CD4-positive, CD25-positive, alpha-beta regulatory T cell (primary cell): ENCODE measurements at places on chromosomes 2 and 18.
A peak's percentile ranks its signal among the peaks of the same experiment; 100 is the strongest.

GRCh38 chr18:23951206-23951605, 63.3 kb upstream of the TTC39C start:
- no peak overlapping the region for H3K27ac ChIP-seq
- no peak for DNase-seq
- H3K4me3 ChIP-seq = no peak overlapping the region
- H3K27me3 ChIP-seq = no peaks in the 10 kb centered on the region

DNA sequence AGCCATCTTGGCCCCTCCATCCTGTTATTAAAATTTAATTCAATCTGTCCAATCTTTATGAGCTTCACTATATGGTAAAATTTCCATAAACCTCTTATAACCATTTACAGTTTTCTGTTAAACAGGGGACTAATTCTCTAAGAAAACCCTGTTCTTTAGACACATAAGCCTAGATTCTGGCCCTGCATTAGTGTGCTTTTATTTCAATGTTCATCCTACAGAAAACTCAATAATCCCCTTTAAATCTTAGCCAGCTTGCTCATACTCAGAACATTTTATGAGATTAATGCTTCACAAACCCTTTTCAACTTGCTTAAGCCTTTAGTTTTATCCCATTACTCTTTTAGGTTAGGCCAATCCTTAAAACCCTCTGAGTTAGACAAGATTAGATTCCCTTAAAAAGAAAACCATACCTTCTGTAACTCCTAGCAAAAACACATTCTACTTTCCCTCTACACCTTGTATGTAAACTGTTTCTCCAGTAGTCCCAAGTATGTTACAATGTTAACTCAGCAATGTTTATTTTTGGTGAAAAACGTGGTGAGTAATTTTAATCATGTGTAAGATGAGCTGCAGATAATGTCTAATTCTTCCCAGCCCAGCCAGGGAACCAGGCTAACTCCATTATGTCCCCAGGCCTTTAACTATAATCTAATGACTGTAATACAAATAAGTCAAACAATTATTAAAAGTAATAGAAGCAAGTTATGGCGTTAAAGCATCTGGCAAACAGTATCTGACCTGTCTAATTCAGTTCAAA, 1953.4 kb upstream of the LRRTM1 start:
- H3K27me3 ChIP-seq = no peaks in the 10 kb centered on the region
- no peaks in the 10 kb centered on the region for H3K36me3 ChIP-seq
- H3K4me1 ChIP-seq = no peaks in the 10 kb centered on the region
- no peak for DNase-seq
- H3K27ac ChIP-seq = no peak overlapping the region

GRCh38 chr18:14100503-14101286, 31.5 kb downstream of the ZNF519 start:
- H3K4me3 ChIP-seq = no peak overlapping the region
- H3K4me1 ChIP-seq = peaks cover 6% of the 10 kb centered on the region
- H3K27ac ChIP-seq = no peak overlapping the region
- peak; percentile 56 for DNase-seq

DNA sequence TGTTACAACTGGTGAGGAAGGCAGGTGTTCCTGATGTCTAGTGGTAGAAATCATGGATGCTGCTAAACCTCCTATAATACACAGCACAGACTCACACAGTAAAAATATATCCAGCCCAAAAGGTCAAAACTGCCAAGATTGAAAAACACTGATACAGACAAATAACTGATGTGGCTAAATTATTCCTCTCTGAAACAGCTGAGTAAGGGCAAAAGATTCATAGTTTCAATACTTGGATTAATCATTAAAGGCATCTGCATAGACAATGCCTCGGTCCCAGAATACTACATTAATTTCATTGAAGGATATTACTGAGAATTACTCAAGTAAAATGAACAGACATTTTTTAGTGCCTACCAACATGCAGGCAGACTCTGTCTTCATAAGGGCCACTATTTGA, 180.7 kb upstream of the CRIM1 start:
- no peak for DNase-seq
- no peaks in the 10 kb centered on the region for H3K36me3 ChIP-seq
- no peak overlapping the region for H3K27ac ChIP-seq
- no peak overlapping the region for H3K4me3 ChIP-seq
- H3K27me3 ChIP-seq = no peaks in the 10 kb centered on the region

DNA sequence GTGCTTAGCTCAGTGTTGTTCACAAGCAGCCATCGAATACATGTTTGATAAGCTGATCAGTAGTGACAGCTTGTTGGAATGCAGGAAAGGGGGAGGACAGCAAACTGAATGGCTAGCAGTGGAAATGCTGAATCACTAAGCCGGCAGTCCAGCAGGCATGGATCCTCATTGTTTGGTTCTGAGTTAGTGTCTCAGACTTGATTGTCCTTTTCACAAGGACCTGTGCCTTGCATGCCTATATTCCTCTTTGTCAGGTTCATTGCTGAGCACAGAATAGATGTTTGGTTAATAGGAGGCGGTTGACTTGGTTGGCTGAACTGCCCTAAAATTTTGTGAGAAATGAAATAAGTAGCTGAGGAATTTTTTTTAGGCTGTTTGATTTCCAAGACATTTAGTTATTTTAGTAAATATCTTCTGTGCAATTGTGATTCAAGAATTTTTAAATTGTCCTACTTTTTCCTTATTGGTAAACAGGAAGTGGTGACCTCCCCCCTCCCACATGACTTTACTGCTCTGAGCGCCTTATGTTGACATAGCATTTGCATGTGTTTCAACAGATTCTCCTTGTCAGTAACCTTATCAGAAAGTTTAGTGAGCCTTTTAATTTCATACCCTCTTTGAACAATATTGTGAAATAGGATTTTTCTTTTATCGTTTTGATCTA, 21.4 kb upstream of the STON1 start:
- peaks cover 17% of the 10 kb centered on the region for H3K4me1 ChIP-seq
- H3K27ac ChIP-seq = peak overlapping the region; percentile 39
- peaks cover 69% of the 10 kb centered on the region for H3K36me3 ChIP-seq
- H3K27me3 ChIP-seq = no peaks in the 10 kb centered on the region

- H3K36me3 ChIP-seq = no peaks in the 10 kb centered on the region
These were observed 468.4 kb downstream of the SUCLG1 start for GRCh38 chr2:83990636-83991035.

DNA sequence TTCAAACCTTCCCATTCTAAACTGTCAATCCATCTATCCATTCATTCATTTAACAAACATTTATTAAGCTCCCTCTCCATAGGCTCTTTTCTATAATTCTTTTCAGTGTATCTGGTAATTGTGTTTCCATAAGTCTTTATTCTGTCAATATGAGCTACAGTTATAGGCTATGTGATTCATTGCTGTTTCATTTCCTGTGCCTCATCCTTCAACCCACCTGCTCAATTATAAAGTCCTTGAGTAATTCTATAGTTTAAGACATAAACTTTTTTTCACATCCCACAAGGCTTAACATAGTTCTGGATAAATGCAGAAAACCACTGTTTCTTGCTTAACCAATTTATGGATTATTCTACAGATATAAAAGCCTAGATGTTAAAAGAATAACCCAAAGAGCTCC, 84.2 kb upstream of the PIK3C3 start:
- no peaks in the 10 kb centered on the region for H3K36me3 ChIP-seq
- H3K27ac ChIP-seq = no peak overlapping the region
- no peak overlapping the region for H3K4me3 ChIP-seq
- no peak for DNase-seq
- no peaks in the 10 kb centered on the region for H3K27me3 ChIP-seq

DNA sequence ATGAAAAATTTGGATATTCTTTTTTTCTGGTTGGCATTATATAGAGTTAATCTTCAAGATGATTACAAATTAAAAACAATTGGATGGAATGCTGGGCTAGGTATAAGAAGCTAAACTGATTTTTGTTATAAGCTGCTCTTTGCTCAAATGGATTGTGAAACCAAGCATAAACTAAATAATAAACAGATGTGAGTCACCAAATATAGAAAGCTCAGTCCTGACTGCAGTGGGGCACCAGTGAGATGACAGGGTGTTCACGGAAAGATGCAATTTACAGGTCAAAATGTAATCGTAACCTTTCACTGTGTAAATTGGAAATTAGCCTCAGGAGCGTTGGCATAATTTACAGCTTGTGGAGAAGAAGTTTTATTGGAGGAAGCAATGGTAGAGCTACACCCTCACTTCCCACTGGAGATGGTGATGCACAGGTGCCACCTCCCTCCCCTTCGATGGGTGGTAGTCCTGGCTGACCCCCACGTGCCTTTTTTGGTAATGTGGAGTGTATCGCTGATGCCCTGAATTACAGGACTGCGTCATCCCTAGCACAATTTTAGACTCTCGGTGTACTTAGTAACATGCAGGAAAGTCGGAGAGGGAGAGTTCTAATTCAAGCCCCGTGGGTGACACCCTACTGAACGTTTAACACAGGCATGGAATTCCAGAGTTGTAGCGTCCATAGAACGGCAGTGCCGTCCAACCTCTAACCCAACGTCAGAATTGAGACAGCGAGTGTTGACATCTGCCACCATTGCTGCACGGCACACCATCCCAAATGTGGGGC, 73.9 kb upstream of the NFATC1 start:
- H3K36me3 ChIP-seq = peaks cover 12% of the 10 kb centered on the region
- H3K27me3 ChIP-seq = no peaks in the 10 kb centered on the region
- no peak overlapping the region for H3K4me3 ChIP-seq
- DNase-seq = no peak
- no peak overlapping the region for H3K27ac ChIP-seq

DNA sequence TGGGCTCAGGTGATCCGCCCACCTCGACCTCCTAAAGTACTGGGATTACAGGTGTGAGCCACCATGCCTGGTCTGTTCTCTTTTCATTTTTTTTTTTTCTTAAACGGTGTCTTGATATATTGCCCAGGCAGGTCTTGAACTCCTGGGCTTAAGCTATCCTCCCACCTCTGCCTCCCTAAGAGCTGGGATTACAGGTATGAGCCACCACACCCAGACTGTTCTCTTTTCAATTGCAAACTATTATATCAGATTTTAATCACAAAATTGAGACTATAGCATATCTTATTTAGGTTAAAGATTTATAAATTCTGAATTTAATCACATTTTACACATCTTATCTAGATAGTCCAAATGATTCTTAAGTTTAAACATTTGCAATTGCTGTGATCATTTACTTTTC, 15.5 kb upstream of the ACTR2 start:
- no peaks in the 10 kb centered on the region for H3K36me3 ChIP-seq
- H3K4me1 ChIP-seq = no peaks in the 10 kb centered on the region
- H3K27me3 ChIP-seq = no peaks in the 10 kb centered on the region
- no peak for DNase-seq
- no peak overlapping the region for H3K4me3 ChIP-seq
- no peak overlapping the region for H3K27ac ChIP-seq

DNA sequence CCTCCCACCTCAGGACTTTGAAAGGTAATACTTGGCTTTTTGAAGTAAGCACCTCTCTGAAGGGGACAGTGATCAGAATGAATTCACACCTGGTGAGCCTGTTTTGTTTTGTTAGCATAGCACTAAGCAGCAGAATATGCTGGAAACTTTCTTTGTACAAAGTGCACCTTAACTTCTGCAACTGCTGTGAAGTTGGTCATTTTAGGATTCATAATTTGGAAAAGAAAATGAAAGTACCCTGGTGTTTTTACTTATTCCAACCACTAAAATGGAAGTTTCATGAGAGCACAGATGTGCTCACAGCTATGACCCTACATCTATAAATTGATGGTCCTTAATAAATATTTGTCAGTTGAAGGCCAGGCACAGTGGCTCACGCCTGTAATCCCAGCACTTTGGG, 257.8 kb upstream of the STON1 start:
- H3K27me3 ChIP-seq = no peaks in the 10 kb centered on the region
- no peaks in the 10 kb centered on the region for H3K4me1 ChIP-seq
- no peak overlapping the region for H3K27ac ChIP-seq
- no peaks in the 10 kb centered on the region for H3K36me3 ChIP-seq
- DNase-seq = no peak
- no peak overlapping the region for H3K4me3 ChIP-seq

- H3K4me3 ChIP-seq = no peak overlapping the region
- no peak overlapping the region for H3K27ac ChIP-seq
- no peaks in the 10 kb centered on the region for H3K36me3 ChIP-seq
- no peak for DNase-seq
- H3K27me3 ChIP-seq = no peaks in the 10 kb centered on the region
These were observed 481.4 kb upstream of the KLHL29 start for GRCh38 chr2:22903616-22904015.

DNA sequence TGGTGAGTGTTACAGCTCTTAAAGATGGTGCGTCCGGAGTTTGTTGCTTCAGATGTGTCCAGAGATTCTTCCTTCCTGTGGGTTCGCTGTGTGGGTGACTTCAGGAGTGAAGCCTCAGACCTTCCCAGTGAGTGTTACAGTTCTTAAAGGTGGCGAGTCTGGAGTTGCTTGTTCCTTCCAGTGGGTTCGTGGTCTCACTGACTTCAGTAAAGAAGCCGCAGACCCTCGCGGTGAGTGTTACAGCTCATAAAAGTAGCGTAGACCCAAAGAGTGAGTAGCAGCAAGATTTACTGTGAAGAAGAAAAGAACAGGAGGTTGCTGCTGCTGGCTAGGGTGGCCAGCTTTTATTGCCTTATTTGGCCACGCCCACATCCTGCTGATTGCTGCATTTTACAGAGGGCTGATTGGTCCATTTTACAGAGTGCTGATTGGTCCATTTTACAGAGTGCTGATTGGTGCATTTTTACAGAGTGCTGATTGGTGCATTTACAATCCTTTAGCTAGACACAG, 34.0 kb upstream of the SPTBN1 start:
- H3K27ac ChIP-seq = no peak overlapping the region
- H3K27me3 ChIP-seq = peaks cover 9% of the 10 kb centered on the region

GRCh38 chr2:126785236-126785635, 113.5 kb upstream of the TEX51 start:
- no peak overlapping the region for H3K4me3 ChIP-seq
- no peaks in the 10 kb centered on the region for H3K36me3 ChIP-seq
- no peak for DNase-seq
- H3K27ac ChIP-seq = no peak overlapping the region

- DNase-seq = no peak
- no peaks in the 10 kb centered on the region for H3K27me3 ChIP-seq
- H3K27ac ChIP-seq = no peak overlapping the region
- no peaks in the 10 kb centered on the region for H3K4me1 ChIP-seq
These were observed 552.5 kb downstream of the DSC3 start for GRCh38 chr18:30489890-30490643.

- H3K27me3 ChIP-seq = no peaks in the 10 kb centered on the region
- no peak for DNase-seq
- H3K36me3 ChIP-seq = no peaks in the 10 kb centered on the region
- H3K4me1 ChIP-seq = peaks cover 5% of the 10 kb centered on the region
These were observed 35.7 kb downstream of the GCG start for GRCh38 chr2:162116352-162116751.

- no peaks in the 10 kb centered on the region for H3K36me3 ChIP-seq
- no peak overlapping the region for H3K27ac ChIP-seq
- no peak overlapping the region for H3K4me3 ChIP-seq
- H3K27me3 ChIP-seq = no peaks in the 10 kb centered on the region
- DNase-seq = no peak
These were observed 1027.7 kb downstream of the TMEM182 start for GRCh38 chr2:103789381-103790095.

- no peaks in the 10 kb centered on the region for H3K36me3 ChIP-seq
- H3K4me3 ChIP-seq = no peak overlapping the region
- H3K27ac ChIP-seq = no peak overlapping the region
- H3K27me3 ChIP-seq = no peaks in the 10 kb centered on the region
- no peak for DNase-seq
These were observed 83.8 kb upstream of the TLK1 start for GRCh38 chr2:171244466-171244969.

- H3K27me3 ChIP-seq = no peaks in the 10 kb centered on the region
- H3K4me3 ChIP-seq = no peak overlapping the region
- DNase-seq = no peak
- peaks cover 59% of the 10 kb centered on the region for H3K36me3 ChIP-seq
- H3K27ac ChIP-seq = no peak overlapping the region
These were observed 5.7 kb downstream of the TEX261 start for GRCh38 chr2:70988726-70989648.

GRCh38 chr2:219178377-219179175, 501 bp downstream of the RETREG2 start:
- H3K27me3 ChIP-seq = no peaks in the 10 kb centered on the region
- peaks cover 65% of the 10 kb centered on the region for H3K4me1 ChIP-seq
